Fibroblast of skin of left biceps (primary cell): ENCODE measurements at places on chromosomes 6 and 20.

DNA sequence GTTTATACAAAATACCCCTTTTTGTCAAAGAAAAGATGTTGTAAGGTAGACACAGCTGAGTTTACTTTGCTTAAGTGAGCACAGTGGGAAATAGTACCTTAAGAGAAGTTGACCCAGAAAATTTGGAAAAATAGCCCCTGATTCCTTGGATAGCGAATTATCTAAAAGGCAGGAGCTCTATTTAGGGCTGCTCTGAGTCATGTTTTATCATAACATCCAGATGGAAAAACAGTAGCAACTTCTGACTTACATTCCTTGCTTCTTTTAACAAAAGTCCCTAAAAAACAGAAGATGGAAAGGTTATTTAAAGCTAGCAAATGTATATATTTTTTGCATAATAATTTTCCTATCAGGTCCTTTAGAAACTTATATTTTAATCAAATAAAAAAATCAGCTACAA is 59.0 kb downstream of the THEMIS start:
- no peak for DNase-seq

DNA sequence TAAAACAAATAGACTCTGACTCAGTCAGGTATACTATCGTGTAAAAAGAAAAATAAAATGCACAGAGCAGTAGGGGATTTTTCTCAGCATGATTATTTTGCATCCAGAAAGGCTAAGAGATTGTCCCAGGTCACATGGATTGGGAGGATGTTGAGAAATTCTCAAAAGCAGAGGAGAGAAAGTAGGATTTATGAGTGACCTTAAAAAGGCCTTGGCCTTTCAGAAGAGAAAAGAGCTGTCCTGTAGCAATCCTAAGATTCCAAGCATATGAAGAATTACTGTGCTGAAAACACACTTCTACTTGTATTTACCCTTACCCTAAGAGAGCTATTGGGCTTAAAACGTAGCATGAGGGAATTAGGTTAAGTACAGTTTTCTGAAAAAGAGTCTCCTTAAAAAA is 149.7 kb upstream of the ENPP5 start:
- no peak for DNase-seq

DNA sequence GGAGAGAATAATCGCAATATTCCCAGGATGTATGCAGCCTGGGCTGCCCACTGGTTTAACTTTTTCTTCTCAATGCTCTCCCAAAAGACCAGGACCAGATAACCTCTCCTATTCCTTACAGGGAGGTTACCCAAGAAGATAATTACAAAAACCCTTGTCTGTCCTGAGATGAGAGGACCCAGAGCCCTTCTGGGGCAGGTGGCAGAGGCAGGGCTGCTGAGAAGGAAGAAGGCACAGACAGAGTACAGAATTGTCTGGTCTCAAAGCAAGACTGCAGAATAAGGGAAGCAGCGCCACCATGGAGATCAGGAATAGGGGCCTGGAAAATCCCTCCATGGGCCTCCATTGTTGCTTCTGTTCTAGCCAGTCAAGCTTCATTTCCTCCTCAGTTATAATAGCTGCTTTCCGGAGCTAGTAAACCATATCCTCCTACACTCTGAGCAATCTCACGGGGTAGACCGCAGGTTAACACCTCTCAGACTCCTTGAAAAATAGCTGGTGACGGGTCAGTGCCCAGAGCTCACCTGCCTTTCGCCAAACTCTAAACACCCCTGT is 463 bp upstream of the HLA-DMB start:
- no peak for DNase-seq

DNA sequence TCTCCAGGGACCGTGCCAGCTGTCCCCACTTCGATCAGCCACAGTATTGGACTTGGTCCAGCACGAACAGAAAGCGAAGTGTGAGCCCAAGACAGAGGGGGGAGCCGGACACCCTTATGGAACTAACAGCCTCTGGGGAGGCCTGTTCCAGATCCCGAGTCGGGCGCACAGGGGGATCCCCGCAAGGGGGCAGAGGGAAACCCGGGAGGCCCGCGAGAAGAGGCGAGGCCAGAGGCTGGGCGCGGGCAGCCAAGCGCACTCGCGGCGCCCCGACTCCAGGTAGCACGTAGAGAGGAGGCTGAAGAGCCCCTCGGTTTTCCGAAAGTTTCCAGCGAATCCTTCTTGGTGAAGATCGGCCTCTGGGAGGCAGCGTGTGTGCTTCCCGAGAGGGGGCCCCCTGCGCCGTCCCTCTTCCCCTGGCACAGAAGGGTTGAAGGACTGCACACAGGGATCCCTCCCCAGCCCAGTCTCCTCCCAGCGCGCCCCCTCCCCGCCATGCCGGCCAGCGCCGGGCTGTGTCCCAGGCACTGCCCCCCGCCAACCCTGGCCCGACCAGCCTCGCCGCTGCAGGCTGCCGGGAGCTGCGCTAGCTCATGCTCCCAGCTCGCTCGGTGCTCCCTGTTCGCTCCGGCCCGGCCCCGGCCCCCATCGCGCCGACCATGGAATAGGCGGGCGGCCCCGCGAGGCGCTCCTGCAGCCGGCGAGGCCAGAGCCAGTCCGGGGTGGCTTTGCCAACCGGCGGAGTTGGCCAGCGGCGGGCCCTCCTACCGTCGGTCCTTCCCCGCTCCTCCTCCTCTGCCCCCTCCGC is 577 bp upstream of the SLC24A3 start:
- no peak for DNase-seq

DNA sequence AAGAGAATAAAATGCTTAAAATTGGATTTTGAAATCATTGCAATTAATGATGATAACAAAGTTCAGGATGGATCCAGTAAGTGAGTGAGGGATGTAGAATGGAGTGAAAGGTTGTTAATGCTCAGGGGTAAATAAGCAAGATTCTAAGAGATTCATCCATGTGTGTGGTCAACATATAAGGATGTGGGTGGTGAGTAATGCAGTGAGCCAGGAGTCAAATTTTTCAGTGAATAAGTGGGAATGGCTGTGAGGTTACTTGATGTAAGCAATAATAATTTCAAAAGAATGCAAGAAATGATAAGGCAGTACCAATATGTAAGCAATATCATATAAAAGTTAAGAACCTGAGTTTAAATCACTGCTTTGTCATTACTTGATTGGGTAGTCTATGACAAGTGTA is 207.5 kb upstream of the ADGRB3 start:
- peak; percentile 27 for DNase-seq

- DNase-seq = no peak
Observed at GRCh38 chr6:43489277-43490072, 12.1 kb downstream of the TJAP1 start.

DNA sequence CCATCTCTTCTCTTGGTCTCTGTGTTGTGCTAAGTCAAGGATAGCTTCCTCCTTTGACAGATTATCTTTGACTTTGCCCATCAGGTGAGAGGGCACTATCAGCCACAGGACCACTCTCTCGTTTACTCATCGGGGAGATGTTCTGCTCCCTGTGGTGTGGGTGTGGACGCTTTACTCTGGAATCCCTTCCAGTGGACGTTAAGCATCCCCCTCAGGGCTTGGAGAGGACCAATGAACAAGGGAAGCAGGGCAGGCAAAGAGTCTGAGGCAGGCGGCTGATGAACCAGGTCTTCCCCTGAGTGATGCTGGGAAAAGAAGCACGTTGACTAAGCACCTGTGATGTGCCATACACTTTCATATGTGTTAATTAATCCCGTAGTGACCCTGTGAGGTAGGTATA is 21.0 kb upstream of the RNF24 start:
- no peak for DNase-seq

GRCh38 chr6:101711518-101711917 is 318.0 kb downstream of the GRIK2 start:
- DNase-seq = no peak

DNA sequence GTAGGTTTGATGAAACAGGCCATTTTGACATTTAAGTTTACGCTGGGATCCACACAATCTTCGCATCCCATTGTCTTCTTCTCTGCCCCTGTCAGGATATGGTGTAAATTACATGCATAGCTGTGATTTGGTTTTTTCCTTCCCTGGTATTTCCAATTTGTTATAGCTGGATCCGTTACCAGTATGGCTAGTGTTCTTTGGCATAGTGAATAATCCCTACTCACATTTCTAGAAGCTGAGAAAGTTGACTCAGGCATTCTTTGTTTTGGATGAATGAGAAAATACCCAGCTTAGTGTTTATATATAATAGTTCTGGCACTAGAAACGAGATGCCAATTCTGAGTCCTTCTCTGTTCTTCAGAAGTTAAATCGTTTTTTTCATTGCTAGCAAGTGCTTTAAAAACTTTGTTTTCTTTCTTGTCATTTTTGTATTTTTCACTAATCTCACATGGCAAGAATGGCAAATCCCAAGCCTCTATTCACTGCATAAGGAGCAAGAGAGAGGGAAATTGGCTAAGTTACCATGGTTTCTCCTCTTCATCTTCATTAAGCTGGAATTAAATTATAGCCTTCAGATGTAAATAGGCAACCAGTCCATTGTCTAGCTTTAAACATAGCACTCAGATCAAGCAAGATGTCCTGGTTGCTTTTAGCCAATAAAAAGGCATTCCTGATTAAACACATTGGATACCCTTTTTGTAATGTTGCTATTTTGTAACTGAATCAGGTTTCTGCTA is 91.9 kb upstream of the LAMP5 start:
- DNase-seq = no peak

DNA sequence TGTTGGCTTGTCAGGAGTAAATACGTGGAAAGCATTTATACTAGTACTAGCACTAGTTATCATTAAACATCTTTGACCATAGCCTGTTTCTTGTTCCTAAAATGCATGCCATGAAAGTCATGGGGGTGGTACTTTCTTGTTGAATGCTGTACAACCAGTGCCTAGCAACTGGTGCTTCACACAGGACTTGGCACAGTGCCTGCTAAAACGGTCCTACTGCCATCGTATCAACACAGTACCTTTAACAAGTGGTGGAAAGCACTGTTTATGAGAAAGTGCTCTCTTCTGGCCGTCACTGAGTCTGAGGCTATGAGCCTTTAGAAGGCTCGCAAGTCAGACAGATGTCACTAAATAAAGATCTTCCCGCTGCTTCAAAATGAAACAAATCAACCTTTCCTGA is 21.6 kb downstream of the ZNFX1 start:
- no peak for DNase-seq

DNA sequence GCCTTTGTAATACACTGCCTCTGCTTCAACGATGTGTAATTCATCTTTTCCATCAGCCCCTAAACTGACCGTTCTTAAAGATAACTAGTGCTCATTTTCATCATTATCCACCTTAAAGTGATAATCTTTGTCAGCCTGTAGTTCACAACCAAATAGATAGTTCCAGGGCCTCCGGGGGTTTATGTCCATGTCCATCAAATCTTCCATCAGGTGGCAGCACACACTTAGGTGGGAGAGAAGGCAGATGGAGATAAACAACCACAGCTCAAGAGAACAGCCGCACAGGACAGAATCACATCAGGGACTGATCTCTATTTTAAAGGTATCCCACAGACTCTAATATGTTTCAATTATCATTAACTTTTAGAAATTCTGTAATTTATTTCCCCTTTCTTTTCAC is 90.9 kb downstream of the LMBRD1 start:
- no peak for DNase-seq

GRCh38 chr6:156557251-156557910 is 219.8 kb upstream of the ARID1B start:
- no peak for DNase-seq

DNA sequence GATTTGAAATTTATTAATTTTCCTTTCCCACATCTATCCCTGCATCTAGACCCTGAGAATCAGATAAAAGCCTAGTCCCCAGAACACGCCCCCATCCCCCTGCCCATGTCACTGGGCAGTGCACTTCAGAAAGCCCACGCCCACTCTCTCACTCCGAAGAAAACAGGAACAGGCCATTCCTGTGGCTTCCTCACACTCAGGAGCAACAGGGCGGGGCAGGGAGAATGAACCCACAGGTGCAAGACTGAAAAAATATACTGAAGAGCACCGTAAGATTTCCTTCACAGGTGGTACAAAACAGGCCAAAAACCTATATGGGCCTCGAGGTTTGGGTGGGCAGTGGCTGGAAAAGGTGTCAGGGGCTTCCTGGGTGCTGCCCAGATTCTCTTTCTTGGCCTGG is 3.4 kb downstream of the OXT start:
- DNase-seq = no peak

DNA sequence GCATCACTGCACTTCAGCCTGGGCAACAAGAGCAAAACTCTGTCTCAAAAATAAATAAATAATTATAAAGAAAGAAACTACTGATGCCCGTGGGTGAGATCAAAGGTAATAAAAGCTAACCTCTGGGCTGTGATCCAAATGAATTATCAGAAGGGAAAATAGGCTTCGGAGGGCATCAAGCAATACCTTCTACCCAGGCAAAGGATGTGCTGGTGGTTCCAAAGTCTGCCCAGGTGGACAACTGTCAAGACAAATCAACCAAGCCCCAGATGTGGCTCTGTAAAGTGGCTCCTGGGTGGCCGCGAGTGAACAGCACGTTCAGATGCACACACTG is 95.6 kb downstream of the SCML4 start:
- DNase-seq = no peak

GRCh38 chr6:123830120-123830519 is 26.5 kb downstream of the NKAIN2 start:
- DNase-seq = no peak
